ENCODE measurements at places on chromosomes 2 and 18. TPM values are rescaled to one million over a fixed set of nuclear protein-coding genes. Genes with fewer than 3 reads are reported as not detected.

Gene CMPK2
- 9.8 TPM for total RNA-seq

Gene SOX11
- 9.5 TPM for total RNA-seq

Gene RNF144A
- total RNA-seq = 18.3 TPM

Gene AQP4
- total RNA-seq = 0.63 TPM

Gene RAB6C
- total RNA-seq = 0.17 TPM

Gene CAVIN2
- total RNA-seq = 13.7 TPM

Gene CPS1
- total RNA-seq = 1.5 TPM

Gene GALNT5
- total RNA-seq = 46.1 TPM

Gene FIGN
- 1.4 TPM for total RNA-seq

Gene RAMP1
- 10.9 TPM for total RNA-seq

Gene MORN2
- total RNA-seq = 12.1 TPM

Gene SLC23A3
- 5.8 TPM for total RNA-seq

Gene EVX2
- not detected for total RNA-seq

Gene PER2
- 26.8 TPM for total RNA-seq

Gene SIGLEC15
- total RNA-seq = 0.17 TPM

Gene GRP
- not detected for total RNA-seq

Gene NT5C1B
- not detected for total RNA-seq

Gene AGAP1
- total RNA-seq = 112 TPM
